D341Med (cell line): ENCODE measurements at places on chromosomes 2 and 18.

GRCh38 chr2:224930124-224930523, 112.1 kb downstream of the DOCK10 start:
- no peak for DNase-seq

DNA sequence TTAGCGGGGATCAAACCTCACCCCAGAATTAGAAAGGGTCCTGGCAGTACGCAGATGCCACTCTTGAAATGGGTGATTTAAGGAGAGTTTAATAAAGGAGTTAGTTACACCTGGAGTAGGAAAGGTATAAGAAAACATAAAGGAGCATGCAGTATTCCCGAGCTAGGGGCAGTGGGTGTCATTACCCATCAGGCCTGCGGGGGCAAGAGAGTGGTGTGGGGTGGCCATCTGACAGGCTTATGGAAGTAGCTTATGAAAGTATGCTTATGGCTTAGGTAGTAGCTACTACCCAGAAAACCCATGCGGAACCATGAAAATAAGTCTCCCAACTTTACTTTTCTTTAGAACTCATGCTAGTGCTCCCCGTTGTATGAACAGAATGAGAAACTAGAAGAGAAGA, 568.9 kb upstream of the ACVR2A start:
- DNase-seq = peak; percentile 20

- no peak for DNase-seq
These were observed 613.5 kb upstream of the SETBP1 start for GRCh38 chr18:44067186-44067585.

DNA sequence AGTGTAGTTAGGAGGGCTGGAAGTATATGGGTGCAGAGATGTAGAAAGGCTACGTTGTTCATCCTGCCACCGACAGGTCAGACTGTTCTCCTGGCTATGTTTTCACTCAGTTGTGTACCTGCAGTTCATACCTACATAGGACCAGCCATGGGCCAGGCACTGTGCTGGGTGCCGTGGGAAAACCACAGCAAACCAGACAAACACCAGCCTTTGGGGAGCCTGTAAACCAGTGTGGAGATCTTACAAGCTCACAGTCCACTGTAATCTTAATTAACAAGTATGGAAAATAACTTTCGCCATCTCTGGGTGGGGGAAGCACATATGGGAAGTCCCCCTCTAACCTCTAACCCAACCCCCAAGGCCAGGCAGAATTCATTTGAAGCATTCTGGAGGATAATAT, 12.7 kb downstream of the NCK2 start:
- DNase-seq = no peak

- DNase-seq = no peak
These were observed 23.7 kb upstream of the BOK start for GRCh38 chr2:241534701-241535375.

- no peak for DNase-seq
These were observed 328.5 kb downstream of the FIGN start for GRCh38 chr2:163407296-163407695.

DNA sequence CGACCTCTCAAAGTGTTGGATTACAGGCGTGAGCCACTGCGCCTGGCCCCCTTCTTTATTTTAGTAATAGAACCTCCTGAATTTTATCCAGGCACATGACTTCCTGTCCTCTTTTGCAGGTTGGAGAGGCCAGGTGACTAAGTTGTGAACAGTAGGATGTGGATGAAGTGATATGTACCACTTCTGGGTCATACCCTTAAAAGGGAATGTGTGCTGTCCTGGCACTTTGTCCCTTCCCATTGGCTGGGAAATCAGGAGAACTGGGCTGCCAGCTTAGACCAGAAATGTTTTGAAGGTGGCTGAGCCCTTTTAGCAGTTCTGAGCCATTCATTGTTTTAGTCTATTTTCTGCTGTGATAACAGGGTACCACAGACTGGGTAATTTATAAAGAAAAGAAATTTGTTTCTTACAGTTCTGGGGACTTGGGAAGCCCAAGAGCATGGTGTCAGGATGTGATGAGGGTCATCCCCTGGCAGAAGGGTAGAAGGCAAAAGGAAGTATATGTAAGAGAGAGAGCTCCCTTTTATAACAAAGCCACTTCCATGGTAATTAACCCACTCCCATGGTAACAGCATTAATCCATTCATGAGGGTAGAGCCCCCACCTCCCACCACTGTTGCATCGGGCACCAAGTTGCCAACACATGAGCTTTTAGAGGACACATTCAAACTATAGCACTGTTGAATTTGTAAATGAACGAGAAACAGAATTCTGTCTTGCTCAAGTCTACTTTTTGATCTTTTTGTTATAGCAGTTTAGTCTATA, 79.1 kb downstream of the TTC27 start:
- no peak for DNase-seq

DNA sequence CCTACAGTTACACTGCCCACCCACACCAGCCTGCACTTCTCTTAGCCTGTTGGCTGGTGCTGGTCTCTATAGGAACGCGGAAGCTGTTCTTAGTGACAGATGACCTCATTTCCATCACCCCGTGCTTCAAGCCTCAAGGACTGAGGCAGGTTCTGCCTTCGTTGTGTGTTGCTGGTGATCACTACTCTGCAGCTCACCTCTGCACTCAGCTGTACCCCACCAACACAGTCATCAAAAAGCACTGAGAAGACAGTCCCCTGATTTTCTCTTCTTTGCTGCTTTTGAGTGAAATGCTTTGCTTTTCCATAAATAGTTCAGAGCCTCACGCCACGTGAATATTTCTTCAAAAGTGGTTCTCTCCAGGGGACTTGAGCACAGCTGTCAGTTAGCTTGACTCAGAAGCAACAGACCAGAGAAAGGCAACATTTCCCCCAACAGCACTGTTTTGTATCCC, 225.7 kb upstream of the CCDC150 start:
- DNase-seq = no peak

- DNase-seq = no peak
These were observed 134.2 kb upstream of the NOL4 start for GRCh38 chr18:34358923-34359322.

DNA sequence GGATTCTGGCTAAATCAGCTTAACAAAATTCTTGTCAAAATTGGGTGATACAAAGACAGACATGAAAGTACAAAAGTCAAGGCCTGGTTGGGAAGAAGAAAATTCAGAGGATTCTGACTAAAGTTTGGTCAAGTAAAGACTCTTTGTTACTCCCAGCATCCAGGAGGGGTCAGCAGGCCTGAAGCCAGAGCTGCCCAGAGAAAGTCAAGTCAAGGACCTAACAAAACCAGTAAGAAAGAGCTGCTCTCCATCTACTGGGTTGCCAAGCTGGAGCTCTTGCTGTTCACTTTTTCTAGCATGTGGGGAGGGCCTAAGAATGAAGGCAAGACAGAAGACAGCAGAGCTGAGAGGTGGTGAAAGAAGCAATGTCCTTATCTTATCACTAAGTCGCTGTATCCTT, 143.3 kb downstream of the C1D start:
- DNase-seq = no peak

DNA sequence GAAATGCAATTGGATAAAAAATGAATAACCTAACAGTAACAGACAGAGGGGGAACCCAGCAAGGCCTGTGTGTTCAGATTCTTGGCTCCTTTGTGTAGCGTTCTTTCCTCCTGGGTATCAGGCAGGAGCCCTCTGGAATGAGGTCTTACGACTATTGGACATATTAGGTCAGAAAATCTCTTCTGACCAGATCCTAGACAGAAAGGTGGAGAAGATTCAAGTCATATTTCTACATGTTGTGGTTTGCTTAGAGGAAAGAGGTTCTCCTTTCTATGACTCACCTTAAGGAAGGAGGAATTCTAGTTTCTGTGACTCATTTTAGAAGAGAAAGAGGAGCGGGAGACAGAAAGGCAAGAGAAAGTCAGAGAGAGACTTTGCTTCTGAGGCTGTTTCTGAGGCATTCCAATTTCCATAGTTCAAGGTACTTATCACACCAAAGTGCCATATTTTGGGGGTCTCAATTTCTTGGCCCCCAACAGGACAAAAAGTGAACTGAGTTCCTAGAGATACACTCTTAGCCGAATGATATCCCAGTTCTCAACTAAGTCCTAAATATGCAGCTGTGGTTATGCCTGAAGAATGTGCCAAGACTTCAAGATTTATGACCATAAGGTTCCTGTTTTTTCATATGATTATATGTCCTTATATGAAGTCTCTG, 618.6 kb downstream of the ZEB2 start:
- no peak for DNase-seq

DNA sequence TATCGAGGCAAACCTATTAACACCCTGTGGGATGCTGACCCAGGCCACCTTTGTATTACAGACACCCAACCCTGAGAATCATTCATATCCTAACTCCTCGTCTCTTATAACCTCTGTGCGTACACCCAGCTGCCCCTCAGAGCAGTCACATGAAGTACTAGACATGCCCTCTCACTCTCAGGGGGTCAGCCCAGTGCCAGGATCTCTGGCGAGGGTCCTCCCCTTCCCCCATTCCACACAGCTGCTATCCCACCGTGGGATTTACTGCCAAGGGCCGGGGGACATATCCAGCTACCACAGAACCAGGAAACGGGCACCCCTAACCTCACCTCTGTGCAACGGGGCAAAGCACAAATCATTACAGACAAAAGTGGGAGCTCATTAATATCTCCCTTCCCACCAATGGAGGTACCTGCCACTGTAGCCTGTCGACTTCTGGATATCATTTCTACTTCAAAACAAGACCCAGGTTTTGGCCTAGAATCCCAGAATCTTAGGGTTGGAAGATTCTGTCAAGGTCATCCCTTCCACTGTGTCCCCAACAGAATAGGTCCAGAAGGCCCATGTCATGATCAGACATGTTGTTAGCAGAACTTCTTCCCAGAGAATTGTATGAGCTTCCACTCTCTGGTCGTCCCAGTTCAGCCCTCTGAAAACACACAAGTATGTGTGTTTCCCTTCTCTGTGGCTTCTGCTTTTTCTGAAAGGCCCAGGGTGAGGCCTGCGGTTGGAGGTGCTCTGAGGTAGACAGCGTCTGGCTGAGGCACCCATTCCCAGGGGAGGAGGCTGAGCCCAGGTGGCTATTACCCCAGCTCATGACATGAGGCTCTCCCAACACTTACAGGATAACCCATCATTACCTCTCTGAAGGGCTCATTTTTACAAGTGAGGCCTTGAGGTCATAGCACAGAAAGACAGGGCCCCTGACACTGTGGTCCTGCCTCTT, 1.7 kb downstream of the TMBIM1 start:
- no peak for DNase-seq

DNA sequence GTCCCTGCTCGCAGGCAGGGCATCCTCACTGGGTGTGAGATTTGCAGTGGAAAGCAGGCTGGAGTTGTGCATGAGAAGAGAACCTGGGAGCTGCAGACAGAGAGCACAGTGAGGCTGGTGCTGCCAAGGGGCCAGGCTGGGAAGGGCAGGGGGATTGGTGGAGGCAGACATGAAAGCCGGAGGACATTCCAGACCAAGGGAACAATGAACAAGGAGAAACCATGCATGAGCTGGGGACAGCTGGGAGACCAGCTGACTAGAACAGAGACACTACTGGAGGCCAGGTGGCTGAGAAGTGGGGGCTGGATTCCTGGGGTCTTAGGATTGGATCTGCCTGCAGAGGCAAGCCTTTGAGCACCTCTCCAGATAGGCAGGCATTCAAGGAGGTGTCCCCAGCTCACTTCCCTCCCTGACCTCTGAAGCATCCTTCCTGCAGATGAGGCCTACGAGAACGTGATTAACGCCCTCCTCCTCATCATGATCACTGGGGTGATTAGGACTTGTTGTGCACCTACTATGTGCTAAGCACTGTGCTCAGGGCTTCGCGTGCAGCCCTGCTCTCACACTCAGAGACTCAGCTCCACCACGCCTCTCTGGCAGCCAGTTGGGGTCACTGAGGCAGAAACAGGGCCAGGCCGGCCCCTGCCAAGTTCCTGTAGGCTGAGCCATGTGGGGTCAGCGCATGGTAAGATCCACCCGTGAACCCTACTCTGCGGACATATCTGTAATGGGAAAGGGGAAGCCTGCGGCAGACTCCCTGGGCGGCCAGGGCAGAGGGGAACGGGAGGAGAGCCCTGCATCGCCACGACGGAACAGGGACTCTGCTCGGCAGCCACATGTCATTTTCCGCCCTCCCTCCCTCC, 74.8 kb upstream of the SLC66A3 start:
- peak; percentile 25 for DNase-seq

GRCh38 chr2:229873123-229873581, 48.7 kb downstream of the TRIP12 start:
- no peak for DNase-seq

- DNase-seq = no peak
These were observed 113.1 kb downstream of the ICOS start for GRCh38 chr2:204049635-204050034.

- DNase-seq = no peak
These were observed 13.0 kb upstream of the ADNP2 start for GRCh38 chr18:80096032-80096565.

- no peak for DNase-seq
These were observed 77.8 kb downstream of the ATP9B start for GRCh38 chr18:79147014-79147413.

DNA sequence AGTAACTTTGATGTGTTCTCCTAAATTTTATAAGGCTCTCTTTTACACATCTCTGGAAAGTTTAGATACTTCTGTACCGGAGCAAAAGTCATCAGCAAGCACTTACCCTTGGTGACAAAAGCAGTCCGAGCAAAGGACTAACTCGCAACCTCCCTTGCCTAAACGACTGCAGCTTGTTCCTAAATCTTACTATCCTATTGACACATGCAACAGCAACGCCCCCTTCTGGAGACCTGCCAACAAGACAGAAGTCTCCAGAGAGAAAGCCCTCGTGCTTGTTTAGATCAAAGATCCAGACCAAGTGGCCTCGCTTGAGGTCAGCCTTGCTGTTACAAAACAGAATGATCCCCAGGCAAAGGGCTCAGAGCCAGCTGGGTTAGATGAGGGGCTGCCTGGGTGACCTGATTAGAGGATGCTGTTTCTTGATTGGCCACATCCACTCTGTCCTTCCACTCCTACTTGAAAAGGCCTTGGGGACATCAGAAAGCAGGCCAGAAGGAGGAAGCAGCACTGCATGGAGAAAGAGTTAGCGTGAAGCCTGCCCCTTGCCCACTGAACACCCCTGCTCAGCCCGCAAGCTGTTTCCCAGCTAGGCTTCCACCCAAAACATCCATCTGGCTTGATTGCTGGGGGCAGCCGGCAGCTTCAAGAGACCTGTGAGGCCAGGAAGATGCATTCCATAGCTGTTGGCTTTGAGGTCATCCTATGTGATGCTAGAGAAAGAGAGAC, 94.3 kb downstream of the HNRNPLL start:
- peak; percentile 65 for DNase-seq

- peak; percentile 88 for DNase-seq
These were observed 12.8 kb downstream of the SLC30A3 start for GRCh38 chr2:27249891-27250651.

DNA sequence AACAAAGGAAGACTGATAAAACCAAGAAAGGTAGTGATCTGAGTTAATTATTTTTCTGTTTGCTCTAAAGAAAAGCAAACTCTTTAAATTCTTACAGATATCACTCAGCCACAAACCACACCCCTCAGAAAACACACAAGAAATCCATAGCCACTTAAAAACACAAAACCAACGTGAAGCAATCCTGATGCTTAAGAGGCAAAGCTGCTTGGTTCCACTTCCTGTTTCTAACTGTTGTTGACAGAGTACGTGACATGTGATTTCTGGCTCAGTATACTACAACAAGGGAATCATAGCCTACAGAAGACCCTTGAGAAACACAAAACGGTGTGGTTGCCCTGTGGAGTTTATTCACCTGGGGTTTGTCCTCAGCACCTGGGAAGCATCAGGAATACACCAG, 240.9 kb upstream of the APCDD1 start:
- no peak for DNase-seq
